ENCODE measurements at places on chromosomes 12 and 14.

DNA sequence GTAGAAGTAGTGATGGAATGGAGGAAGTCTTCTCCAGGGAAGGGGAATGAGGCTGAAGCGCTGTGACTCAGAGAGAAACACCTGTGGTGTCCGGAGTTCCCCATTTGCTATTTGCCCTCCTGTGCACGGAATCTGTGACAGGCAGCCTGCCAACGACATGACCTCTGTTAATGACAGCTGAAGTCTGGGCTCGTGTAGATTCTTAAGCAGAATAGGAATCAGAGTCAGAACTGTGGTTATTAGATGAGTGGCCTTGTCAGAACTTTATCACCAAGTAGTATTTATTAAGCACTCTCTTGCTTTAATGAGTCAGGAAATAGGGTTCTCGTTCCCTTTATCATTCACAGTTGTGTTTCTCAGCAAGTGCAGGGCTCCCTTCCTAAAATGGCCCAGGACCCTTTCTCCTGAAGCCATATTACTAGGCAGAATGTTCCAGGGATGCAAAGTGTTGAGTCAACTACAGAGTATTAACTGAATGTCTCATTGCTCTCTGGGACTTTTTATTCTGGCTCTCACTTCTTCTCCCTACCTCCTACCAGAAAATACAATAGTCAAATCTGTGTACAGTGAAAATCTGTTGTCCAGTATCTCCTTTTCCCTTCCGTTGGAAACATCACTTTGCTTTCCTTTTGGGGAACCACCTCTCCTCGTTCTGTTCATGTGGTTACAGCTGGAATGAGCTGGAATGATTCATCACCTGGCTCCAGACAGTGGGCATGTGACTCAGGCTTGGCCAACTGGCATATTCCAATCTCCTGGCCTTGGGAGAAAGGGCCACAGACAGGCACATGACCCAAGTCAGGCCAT lies 77.8 kb upstream of the MAX start:
- DNase-seq: no peak

DNA sequence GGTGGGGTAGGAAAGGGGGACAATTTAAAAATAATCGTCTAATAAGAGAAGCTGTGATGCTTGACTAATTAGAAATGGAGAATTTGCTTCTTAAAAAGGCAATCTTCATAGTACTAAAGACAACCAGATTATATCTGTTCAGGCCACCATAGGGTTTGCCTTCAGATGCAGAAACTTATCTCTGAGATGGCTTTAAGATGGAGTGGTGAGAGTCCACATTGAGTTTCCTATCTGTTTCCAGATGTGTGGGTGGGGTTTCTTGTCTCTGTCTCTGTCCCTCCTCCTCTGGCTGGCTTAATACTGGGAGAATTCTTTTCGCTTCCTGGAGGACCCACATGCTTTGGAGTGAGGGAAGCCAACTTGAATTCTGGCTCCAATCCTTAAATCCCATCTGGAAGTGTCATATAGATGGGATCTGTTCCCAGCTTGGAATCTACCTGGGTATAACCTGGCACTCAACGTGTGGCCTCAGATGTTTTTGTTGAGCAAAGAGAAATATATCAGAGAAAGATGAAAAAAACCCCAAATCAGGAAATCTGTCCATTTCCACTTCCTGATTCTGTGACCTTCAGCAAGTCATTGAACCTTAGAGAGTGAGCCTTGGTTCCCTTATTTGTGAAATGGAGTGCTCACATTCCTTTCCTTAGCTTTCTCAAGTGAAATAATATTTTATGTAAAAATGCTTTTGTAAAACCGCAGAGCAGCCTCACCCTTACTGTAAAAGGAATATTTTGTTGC lies 66.4 kb downstream of the CHST11 start:
- DNase-seq: peak; percentile 55

DNA sequence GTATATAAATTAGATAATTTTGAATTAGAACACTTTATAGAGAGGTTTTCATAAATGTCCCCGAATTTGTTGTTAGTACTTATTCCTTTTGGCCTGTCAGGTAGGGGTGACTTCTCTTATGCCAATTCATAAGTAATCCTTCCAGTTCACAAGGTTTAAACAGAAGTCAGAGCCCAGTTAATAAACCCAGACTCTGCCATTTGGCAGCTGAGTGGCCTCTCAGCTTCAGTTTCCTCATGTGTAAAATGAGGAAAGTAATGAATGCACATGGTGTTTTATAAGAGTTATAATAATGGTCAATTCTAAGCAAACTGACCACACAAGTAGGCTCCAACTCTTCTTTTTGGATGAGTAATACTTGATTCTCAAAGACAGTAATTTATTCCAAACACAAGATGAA lies 10.3 kb downstream of the MTERF2 start:
- no peak for DNase-seq

GRCh38 chr12:11576104-11576503 lies 73.4 kb upstream of the ETV6 start:
- DNase-seq: peak; percentile 37

- DNase-seq: no peak
Measured at GRCh38 chr14:73471582-73472184, 13.3 kb upstream of the NUMB start.

DNA sequence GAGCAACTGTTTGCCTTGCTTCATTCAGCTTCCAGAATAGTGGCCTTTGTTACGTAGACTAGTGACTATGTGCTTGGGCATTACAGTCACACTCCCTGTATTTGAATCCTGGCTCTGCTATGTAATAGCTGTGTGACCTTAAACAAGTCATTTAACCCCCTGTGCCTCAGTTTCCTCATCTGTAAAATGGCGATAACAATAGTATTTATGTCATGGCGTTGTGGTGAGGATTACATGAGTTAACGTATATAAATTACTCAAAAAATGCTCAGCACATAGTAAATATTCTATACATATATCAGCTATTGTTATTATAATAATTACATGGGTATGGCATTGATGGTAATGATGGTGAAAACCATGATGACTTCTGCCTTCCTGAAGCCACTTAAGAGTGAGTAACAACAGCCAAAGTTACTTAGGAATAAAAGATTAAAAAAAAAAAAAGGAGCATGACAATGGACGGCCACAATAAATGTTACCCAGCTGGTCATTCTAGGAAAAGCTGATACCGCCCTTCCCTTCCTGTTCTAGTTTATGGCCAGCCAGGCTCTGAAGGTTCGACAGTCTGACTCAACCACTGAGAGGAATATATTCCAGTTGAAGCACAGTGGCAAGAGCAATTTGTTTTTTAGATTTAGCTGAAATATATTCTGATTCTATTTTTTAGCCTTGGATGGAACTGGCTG lies 9.9 kb upstream of the ADIPOR2 start:
- DNase-seq: no peak

GRCh38 chr14:20657216-20658211 lies 16.0 kb upstream of the OR6S1 start:
- DNase-seq: peak; percentile 57

DNA sequence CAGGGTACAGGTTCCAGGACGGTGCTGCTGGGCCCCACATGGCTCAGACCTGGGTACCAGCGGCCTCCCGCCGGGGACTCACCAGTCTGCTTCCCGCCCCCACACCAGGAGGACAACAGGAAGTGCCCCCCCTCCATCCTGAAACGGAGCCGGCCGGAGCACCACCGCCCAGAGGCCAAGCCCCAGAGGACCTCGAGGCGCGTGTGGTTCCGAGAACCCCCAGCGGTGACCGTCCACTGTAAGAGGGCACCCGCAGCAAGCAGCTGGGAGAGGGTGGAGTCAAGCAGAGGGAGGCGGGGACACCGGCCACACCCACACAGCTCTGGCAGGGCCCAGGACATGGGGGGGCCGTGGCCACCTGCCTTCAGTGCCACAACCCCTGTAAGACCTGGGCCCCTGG lies 8.1 kb downstream of the C14orf180 start:
- no peak for DNase-seq

DNA sequence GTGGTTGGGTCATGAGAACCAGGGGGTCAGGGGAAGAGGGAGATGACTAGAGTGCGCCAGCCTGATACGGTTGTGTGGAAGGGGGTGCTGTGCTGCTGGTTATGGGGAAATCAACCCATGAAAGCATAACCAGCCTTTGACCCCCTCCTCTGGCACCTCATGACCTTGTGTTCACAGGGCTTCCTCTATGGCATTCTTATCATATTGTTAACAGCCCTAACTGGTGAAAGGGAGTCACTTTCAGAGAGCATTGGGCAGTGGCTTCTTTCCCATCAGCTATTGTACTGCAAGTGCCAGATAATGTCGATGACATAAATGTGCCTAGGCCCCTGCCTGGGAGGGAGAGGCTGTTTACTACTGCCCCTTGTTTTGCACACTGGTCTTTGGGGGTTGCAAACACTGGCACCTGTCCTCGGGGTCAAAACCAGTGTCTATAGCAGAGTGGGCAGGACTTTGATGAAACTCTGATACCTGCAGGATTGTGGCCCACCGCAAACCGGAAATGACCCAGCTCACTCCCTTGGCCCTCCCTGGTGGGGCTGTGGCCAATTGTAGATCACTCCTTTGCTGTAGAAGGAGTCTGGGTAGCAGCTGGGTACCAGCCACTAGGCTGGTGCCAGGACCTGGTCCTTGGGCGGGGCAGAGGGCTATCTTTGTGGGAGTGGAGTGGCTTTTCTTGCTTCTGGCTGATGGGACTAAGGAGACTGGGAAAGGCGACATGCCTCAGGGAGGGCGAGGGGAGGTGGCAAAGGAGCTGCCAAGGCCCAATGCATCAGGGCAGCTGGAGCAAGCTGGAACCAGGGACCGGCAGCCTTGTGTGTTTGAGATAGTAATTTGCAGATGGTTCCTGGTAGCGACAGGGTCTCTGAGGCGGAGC lies 634 bp upstream of the TMEM63C start:
- DNase-seq: peak; percentile 93

DNA sequence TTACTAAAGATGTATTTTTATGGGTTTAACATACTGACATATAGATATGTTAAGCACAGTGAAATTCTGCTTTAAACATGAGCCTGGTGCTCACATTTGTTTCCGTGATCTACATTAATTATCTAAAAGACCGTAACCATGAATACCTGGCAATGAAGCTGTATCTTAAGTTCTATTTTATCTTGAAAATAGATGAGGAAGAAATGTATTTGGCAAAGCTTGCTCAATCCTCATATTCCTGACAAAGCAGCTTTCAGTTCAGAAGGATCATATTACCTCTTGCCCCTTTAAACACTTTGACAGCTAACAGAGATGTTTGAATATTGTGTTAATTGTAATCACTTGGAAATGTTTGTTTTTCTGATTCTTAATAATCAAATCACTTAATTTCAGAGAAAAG lies 9.8 kb downstream of the EPYC start:
- no peak for DNase-seq

- DNase-seq: peak; percentile 68
Measured at GRCh38 chr14:69693801-69694729, 72.9 kb upstream of the SRSF5 start.

- DNase-seq: no peak
Measured at GRCh38 chr12:43453761-43454160, 98.2 kb downstream of the ADAMTS20 start.

All from hematopoietic multipotent progenitor cell treated with erythropoietin and hydrocortisone succinate and interleukin-3 and kit ligand, for 4 days (in vitro differentiated cells).